ENCODE measurements at places on chromosomes 6 and 20.

DNA sequence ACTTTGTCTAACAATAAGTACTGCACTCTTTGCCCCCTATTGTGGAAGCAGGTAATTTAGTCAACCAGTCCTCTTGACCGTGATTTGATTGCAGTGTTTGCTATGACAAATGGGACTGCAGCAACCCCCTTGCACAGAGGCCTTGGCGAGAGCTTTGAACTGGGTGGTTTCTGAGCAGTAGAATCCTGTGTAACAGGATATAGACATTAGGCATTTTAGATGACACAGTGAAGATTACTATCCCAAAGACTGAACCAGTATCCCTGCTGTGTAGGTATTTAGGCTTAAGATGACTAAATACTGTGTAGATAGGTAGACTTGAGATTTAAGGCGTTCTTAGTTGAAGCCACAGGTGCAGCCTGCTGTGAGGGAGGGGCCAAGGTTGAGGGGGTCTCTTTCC is 9.9 kb downstream of the DNMT3B start:
- no peak for DNase-seq

GRCh38 chr6:75758061-75758460 is 9.0 kb downstream of the MYO6 start:
- no peak for DNase-seq

GRCh38 chr6:134309227-134309626 is 8.7 kb downstream of the SGK1 start:
- no peak for DNase-seq

GRCh38 chr6:12401200-12401599 is 111.0 kb downstream of the EDN1 start:
- no peak for DNase-seq

GRCh38 chr20:4730780-4731179 is 9.1 kb downstream of the PRND start:
- DNase-seq = no peak

- no peak for DNase-seq
Measured at GRCh38 chr6:71967436-71967835, 81.1 kb downstream of the RIMS1 start.

GRCh38 chr20:33846291-33846935 is 35.3 kb downstream of the CHMP4B start:
- no peak for DNase-seq

DNA sequence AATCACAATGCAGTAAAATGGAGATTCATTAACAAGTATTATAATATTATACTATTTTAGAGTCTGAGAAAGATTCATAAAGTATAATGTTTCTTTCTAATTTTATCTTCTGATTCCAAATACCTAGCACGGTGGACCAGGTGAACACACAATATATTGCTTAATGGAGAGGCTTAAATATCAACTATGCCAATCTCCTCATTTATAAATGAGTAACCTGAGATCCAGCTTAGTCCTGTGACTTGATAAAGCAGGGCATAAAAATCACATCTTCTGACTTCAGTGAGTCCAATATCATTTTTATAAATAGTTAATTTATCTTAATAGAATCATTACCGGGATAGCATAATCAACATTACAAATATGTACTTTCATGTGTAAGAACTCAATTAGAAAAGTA is 144.4 kb upstream of the GJE1 start:
- DNase-seq = no peak

GRCh38 chr20:54550776-54551396 is 75.5 kb downstream of the DOK5 start:
- DNase-seq = no peak

GRCh38 chr20:57535297-57535696 is 10.4 kb upstream of the CTCFL start:
- DNase-seq = no peak

GRCh38 chr6:133447924-133448323 is 206.8 kb downstream of the EYA4 start:
- DNase-seq = no peak

DNA sequence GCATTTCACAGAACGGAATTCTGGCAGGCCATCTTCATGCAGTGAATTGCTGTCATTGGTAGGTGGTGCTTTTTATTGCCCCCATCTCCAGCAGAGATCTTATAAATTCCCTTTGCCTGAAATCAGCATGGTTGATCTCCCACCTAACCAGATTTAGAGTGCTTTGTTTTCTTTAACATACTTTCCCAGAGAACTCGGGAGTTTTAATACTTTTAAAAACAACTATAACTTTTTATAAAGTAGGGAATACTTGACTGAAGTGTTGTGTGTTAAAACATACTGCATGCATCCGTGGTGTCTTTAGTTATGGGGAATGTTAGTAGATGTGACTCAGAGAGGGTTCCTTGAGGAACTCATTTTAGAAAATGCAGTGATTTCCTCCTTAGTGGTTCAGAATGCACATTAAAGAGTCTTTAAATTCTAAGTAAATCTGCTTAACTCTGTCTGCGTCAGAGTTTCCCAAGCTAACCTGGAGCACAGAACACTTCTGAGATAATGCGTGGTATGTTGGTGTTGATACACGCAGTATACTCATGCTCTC is 54.9 kb downstream of the AKAP12 start:
- no peak for DNase-seq

DNA sequence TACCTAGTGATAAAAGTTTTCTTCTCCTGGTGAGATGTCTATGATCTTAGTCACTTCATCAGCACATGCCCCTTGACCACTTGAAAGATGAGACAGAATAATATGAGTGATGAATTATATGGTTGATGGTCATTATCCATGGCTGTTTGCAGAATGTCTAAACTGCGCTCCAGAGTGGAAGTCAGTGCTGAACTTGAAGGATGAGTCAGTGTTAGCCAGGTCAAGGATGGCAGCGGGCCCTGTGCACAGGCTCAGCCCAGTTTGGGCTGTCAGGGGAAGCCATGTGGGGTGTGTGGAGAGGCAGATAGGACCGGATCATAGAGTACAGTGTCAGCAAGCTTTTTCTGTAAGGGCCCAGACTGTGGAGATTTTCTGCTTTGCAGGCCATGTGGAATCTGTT is 67.2 kb upstream of the KIF25 start:
- no peak for DNase-seq

- no peak for DNase-seq
Measured at GRCh38 chr6:30216096-30216495, 2.9 kb upstream of the TRIM26 start.

DNA sequence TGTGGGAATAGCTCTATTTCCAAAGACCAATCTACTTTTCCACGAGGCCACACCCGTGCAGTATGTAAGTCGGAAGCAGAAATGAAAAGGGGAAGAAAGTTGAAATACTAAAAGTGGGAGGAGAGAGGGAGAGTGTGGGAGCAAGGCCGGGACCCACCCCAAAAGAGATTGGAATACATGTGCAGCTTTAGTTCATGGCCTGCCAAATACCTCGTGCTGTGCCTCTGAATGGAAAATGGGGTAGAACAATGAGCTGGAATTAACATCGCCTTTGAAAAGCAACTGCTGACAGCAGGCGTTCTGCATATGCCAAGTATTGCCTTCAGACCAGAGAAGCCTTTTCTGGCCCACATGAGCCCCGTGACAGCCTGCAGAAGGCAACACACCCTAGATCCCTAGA is 155.6 kb downstream of the CD83 start:
- DNase-seq = no peak

GRCh38 chr6:148461986-148462577 is 119.4 kb downstream of the SASH1 start:
- no peak for DNase-seq

GRCh38 chr6:3757241-3757641 is 5.7 kb upstream of the PXDC1 start:
- DNase-seq = no peak

- DNase-seq = no peak
Measured at GRCh38 chr6:49902856-49903255, 36.5 kb upstream of the CRISP1 start.

DNA sequence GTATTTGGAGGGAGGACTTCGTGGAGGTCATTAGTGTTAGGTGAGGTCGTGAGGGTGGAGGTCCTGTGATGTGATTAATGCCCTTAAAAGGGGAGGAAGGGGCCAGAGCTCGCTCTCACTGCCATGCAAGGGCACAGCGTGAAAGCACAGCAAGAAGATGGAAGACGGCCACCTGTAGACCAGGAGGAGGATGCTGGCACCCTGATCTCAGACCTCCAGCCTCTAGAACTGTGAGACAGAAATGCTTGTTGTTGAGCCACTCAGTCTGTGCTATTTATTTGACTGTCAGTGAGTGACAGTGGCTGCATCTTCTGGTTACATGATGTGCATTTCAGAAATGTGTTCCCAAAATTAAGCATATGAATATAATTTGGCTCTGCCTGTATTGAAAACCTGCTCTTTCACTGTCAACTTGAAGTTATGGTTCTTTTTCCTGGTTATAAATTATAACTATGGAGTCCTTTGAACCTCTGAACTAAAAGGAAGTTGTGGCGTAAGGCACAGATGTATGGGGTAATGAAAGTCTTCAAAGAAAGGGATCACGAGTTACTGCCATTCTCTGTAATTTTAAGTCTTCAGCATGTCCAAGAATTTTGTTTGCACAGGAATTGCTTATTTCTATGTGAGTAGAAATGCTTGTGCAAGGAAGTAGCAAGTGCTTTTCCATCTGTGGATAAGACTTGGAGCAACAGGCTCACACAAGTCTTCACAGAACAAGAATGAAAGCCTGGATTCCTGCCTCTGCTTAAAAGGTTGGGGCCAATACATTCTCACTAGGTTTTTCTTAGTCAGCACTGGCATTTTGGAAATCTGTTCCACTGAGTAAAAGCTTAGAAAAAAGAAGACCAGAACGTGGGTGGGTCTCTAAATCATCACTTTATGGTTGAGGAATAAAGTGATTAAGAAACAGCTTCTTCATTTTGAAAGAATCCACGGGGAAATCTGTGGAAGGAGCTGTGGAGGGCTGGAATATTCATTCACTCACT is 10.3 kb downstream of the PPP1R14C start:
- no peak for DNase-seq

DNA sequence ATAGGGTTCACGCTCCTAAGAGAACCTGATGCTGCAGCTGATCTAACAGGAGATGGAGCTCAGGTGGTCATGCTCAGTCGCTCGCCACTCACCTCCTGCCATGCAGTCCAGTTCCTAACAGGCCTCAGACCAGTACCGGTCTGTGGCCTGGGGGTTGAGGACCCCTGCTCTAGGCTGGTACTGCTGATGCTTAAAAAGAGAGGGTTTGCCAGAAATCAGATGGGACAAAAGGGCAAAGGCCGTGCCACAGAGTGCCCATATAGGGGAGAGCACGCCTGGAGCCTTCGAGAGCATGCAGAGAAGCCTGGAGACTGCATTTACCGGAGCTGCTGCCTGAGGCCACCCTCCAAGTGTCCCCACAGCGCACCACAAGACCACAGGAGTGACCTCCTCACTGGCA is 75.5 kb downstream of the PTPN1 start:
- no peak for DNase-seq

DNA sequence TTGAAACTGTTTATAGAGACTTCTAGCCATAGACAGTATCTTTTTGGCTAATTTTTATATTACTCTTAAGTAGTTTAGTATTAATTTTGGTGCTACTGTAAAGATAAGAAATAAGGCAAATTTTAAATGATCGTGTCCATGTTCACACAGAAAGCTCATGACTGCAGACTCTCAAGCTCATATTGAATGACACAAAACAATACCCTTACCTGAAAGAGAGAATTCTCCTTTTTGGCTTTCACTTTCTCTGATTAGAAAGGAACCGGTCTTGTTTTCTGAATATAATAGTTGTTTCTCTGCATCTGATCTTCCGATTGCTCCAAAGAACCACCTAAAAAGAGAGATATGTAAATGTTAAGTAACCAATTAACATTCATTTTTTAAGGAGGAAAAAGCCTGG is 57.0 kb downstream of the FRK start:
- DNase-seq = no peak

DNA sequence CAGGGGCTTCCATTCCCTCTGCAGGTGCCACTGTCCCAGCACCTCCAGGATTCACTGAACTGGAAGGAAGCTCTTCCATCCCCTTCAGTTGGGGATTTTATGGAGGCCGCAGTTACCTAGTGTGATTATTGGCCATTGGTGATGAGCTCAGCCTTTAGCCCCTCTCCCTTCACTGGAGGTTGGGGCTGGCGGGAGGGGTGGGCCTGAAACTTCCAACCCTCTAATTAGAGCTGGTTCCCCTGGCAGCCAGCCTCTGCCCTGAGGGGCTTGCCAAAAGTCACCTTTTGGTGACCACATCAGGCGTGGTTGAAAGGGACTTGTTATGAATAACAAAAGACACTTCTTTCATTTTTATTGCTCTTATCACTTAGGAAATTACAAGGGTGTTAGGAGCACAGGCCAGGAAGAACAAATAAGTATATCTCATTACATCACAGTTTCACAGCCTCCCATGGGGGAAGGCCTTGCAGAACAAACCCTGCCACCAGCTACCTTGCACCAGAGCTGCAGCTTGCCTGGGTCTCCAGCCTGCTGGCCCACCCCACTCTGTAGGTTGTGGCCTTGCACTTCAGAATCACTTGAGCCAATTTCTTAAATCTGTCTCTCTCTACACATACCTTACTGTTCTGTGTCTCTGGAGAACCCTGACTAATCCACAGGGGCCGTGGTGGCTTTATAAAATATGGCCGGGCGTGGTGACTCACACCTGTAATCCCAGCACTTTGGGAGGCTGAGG is 5.0 kb downstream of the PYGB start:
- no peak for DNase-seq

GRCh38 chr6:43725643-43726580 is 38.3 kb upstream of the MRPS18A start:
- no peak for DNase-seq

DNA sequence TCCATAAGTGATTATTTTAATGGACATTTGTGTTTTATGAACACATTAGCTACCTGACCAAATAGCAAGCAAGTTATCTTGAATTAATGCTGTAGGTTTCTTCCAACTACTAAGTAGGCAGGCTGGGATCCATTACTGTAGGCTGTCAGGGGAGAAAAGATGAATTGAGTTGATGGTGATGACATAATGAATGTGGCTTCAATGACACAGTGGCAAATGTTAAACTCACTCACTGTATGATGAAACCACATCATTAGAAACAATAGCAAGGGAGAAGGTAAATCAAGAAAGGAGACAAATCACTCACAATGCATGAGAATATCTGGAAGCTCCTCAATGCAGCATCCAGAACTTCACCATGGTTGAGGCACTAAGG is 529.7 kb upstream of the CITED2 start:
- no peak for DNase-seq

Measured in activated CD4-positive, alpha-beta T cell treated with anti-CD3 and anti-CD28 coated beads, Interleukin-2, Interleukin-4, amounts not matched to agents 100 ng/mL and 50 ng/mL, durations not matched to agents 16 hours and 8 hours (primary cell).